ENCODE measurements at places on chromosomes 6 and 20. TPM values are rescaled to one million over a fixed set of nuclear protein-coding genes. Genes with fewer than 3 reads are reported as not detected.

GRCh38 chr6:29790626-29791025 is 37.0 kb upstream of the HLA-G start:
- no peak overlapping the region for H3K4me3 ChIP-seq
- H3K36me3 ChIP-seq: peaks cover 3% of the 10 kb centered on the region
- H3K4me1 ChIP-seq: peaks cover 12% of the 10 kb centered on the region
- no peak for DNase-seq
- H3K27me3 ChIP-seq: peaks cover 71% of the 10 kb centered on the region
- no peak overlapping the region for H3K27ac ChIP-seq

DNA sequence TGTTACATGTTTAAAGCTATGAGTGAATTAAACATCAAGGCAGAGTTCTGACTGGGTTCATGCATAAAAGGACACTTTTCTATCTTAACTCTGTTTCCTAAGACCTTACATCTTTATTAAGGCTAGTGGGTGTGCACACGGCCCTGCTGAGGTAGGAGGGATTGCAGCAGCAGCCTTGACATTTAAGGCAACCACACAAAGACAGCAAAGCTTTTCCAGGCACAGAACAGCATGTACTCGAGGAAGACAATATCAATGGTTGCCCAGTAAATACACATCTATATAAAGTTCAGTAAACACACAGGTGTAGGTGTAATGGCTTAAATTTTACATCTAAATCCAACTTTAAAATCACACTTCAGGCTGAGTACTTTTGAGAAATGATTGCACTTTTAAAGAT is 79.8 kb upstream of the LOC128125822 start:
- H3K27me3 ChIP-seq: peaks cover 17% of the 10 kb centered on the region
- no peak overlapping the region for H3K27ac ChIP-seq
- DNase-seq: no peak
- no peaks in the 10 kb centered on the region for H3K4me1 ChIP-seq

DNA sequence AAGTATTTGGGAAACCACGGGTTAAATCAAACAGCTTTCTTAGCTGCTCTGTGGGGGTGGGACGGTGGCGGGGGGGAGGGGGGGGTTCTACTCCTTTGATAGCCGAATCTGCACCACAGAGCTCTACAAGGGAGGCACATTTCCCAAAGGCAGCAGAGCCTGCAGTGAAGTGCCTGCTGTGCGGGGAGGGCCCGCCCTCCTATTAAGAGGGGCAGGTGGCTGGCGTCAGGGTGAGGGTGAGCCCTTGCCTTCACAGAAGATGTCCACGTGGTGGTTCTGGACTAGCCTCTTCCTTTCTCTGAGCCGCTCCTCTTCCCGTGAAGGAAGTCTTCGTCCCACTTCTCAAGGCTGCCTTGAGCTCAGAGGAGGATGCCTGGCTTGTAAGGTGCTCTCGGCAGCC is 174.9 kb upstream of the THBS2 start:
- H3K27me3 ChIP-seq: no peaks in the 10 kb centered on the region
- no peak for DNase-seq
- no peak overlapping the region for H3K4me3 ChIP-seq
- no peak overlapping the region for H3K27ac ChIP-seq
- no peaks in the 10 kb centered on the region for H3K4me1 ChIP-seq

Gene PHACTR2
- 24.2 TPM for total RNA-seq

Gene BACH2
- 21.5 TPM for total RNA-seq

Gene CRISP3
- total RNA-seq: not detected
